ENCODE measurements at places on chromosomes 2 and 18. TPM values are rescaled to one million over a fixed set of nuclear protein-coding genes. Genes with fewer than 3 reads are reported as not detected.

GRCh38 chr2:45137966-45138695, 128.9 kb upstream of the SIX2 start:
- no peak for DNase-seq

DNA sequence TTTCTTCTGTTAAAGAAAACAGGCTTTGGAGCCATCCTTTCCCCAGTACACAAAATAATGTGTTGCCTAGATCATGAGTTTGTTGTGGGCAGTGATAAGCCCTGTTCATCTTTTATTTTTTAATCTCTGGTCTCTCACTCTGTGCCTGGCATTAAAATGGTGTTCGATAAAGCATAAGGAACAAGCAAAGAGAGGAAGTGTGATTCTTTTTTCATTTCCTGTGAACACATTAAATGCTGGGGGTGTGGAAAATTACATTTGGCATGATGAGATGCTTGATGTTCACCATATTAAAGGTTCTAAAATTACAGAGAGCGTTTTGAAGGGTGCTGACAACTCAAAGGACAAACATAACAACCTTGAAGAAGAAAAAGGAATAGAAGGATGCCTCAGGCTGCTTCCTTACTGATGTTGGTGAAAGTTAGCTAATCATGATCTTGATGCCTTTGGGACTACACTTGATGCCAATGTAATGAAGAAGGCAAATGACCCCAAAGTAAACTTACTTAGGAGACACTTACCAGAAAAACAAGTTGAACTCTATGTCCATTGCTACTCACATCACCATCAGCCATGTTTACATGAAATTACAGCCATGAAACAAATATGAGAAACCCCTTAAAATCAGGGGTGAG, 33.0 kb downstream of the TMEFF2 start:
- DNase-seq, result no peak

DNA sequence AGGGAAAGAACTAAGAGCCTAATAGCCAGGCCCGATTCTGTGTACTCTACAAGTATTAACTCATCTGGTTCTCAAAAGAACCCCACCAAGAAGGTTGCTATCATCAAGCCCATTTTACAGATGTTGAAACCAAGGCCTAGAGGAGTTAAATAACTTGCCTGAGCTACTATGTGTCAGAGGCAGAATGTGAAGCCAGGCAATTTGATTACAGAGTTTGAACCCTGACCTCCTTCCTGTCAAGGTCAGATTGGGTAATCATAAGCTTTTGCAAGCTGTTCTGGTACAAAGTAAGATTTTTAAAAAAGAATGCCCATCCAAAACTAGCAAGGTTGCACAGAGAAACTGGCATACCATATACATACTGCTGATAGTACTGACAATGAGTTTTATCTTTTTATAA, 227.1 kb downstream of the HAUS1 start:
- DNase-seq, result no peak

DNA sequence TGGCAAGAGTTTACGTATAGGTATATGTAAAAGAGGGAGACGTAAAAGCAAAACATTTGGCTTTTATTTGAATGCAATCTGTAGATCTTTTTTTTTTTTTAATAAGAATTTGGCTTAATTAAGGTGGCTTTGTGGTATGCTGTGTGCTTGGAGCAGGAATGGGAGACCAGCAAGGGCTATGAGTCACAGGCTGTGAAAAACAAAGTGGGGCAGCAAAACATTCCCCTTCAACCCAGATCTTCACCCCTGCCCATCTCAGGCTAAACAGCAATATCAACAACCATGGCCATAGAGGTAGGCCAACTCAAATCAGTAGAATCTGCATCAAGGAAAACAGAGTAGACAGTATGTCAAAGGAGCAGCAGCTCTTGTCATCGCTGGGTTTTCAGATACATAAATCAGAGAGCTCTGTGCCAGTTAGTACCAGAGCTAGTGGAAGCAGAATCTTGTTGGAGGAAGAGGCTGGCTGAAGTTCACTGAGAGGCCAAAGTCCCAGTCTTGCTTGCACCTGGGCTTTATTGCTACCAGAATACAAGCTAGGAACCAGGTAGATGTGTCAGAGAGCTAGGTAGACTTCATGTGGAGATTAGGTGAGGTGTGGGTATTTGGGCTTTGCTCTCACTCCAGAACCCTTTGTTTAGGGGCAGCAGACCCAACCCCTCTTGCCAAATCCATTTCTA, 191.5 kb upstream of the FANCL start:
- peak; percentile 47 for DNase-seq

DNA sequence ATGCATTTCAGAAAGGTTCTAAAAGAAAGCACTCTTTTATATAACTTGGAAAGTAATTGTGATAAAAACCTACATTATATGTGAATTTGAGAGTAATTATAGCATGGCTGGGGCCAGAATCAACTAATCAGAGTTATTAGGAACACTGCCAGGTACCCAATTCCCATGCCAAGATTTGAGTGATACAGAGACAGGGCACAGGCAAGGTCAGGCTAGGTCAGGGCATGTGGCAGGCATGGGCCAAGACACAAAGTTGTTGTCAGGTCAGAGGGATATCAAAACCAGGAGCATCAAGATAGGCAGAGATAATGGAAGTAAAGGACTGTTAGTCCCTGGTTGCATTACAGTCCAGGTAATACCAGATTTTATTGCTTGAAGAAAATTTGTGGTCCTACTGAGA, 87.4 kb downstream of the MYO3B start:
- no peak for DNase-seq

DNA sequence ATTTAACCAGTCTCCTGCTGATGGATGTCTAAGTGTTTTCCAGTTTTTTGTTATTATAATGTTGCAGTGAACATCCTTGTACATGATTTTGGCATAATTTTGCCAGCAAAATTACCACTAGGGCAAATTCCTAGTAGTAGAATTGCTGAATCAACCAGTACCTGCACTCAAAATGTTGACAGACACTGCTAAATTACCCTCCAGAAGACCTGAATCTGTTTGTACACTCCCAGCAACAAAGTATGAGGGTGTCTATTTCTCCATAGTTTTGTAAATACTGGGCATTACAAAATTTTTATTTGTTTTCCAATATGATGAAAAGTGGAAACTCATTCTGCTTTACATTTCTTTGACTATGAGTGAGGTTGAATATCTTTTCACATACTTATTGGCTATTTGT, 11.2 kb upstream of the MAT2A start:
- DNase-seq, result no peak

DNA sequence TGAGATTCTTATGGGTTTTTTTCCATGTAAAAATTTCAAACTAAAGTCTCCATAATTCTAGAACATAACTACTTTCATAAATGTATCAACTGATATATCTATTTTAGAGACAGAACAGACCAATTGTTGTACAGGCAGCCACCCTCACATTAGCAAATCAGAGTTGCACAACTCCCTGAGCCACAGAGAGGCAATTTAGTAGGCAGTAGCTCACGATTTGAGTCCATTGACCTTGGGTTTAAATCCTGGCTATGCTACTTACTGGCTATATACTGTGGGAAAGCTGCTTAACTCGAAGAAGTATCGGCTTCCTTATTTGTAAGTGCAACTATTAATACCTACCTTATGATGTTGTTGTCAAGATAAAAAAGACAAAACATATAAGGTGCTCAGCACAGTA, 16.2 kb downstream of the MTIF2 start:
- DNase-seq, result no peak

Gene CDH2
- 3.1 TPM for total RNA-seq

Gene CTIF
- total RNA-seq, result 101 TPM
